ENCODE measurements at places on chromosomes 12 and 14. TPM values are rescaled to one million over a fixed set of nuclear protein-coding genes. Genes with fewer than 3 reads are reported as not detected.

- H3K27ac ChIP-seq: no peak overlapping the region
- no peaks in the 10 kb centered on the region for H3K27me3 ChIP-seq
- no peak for DNase-seq
- no peaks in the 10 kb centered on the region for H3K4me1 ChIP-seq
Observed at GRCh38 chr14:100644784-100645183, 57.6 kb upstream of the BEGAIN start.

The C14orf132 gene
- 7.5 TPM for total RNA-seq

DNA sequence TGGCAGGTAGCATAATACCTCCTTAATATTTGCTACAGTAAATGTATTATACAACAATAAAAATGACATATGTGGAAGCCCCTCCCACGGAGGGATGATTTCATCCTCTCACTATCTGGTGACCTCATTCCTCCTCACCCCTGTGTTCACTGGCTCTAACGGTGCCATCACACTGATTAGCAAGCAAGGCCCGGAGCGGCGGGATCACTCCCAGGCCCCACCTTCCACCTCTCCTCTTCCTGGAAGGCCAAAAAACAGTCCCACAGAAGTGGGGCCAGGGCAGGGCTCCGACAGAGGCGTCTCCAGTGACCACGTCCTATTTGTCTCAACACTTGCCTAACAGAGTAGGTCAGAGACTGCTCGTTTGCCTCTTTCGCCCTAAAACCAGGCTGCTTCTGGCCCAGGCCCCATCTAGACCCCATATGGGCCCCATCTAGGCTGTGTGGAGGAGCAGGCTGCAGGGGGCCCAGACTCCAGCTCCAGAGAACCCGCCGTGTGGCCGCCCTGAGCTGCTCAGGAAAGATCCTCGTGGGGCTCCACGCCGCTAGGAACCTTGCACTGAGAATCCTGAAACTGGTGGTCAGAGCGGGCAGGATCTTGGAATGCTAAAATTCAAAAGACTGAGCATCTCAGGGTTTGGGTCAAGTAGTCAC, 3.7 kb downstream of the SELPLG start:
- peak overlapping the region; percentile 82 for H3K27ac ChIP-seq
- peak; percentile 80 for DNase-seq
- H3K4me3 ChIP-seq: peak overlapping the region; percentile 16
- peaks cover 55% of the 10 kb centered on the region for H3K4me1 ChIP-seq
- H3K36me3 ChIP-seq: no peaks in the 10 kb centered on the region
- H3K27me3 ChIP-seq: no peaks in the 10 kb centered on the region

The METAP2 gene
- 85.7 TPM for total RNA-seq

DNA sequence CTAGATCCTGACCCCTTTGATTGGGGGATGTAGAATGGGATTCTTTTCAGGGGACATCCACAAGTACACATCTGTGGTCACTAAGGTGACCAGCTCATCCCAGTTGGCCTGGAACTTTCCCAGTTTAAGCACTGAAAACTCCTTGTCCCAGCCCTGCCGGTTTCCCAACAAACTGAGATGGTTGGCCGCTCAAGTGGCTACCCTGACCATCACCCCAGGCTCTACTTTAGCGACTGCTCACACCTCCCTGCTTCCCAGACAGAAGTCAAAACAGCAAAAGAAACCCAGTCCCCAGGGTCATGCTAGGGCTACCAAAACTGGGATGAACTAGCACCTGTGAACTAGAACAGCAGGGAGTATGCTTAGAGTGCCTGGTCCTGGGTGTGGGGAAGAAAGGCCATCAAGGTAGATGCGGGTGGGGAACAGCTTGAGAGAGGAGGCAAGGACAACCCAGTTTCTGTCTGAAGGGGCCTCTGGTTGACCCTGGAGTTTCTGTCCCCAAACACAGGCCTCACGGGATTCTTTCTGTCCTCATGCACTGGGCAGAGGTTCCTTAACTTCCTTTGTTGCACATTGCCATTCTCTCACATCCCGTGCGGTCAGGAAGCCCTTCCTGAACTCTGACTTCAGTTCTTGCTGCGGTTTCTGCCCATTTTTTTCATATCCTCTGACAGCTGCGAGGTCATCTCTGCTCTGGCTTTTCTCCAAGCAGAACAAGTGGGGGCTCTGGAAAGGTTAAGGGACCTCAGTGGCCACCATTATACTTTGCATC, 1.6 kb downstream of the LTB4R start:
- no peak for DNase-seq
- no peak overlapping the region for H3K4me3 ChIP-seq

DNA sequence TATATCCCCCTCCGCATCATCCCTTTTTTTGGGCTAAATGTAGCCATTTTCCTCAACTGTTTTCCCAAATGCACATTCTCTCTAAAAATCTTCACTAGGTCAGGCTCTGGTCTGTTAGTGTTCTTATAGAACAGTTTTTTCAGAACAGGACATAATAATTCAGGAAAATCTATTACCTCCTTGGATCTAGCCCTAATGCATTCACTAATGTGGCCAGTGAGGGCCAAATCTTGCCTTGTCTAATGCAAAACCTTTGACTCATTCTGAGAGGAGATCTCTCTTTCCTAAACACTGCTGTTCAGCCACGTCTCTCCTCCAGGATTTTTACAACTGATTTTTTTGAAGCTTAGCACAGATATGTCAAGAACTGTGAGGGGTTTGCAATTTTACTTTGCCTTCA, 15.5 kb downstream of the C14orf132 start:
- no peaks in the 10 kb centered on the region for H3K36me3 ChIP-seq
- H3K27me3 ChIP-seq: no peaks in the 10 kb centered on the region
- peak overlapping the region; percentile 88 for H3K27ac ChIP-seq

- no peak overlapping the region for H3K4me3 ChIP-seq
- H3K36me3 ChIP-seq: no peaks in the 10 kb centered on the region
- H3K27me3 ChIP-seq: no peaks in the 10 kb centered on the region
- no peak for DNase-seq
- no peak overlapping the region for H3K27ac ChIP-seq
- H3K4me1 ChIP-seq: peaks cover 5% of the 10 kb centered on the region
Observed at GRCh38 chr12:49847161-49847560, 4.3 kb upstream of the BCDIN3D start.

DNA sequence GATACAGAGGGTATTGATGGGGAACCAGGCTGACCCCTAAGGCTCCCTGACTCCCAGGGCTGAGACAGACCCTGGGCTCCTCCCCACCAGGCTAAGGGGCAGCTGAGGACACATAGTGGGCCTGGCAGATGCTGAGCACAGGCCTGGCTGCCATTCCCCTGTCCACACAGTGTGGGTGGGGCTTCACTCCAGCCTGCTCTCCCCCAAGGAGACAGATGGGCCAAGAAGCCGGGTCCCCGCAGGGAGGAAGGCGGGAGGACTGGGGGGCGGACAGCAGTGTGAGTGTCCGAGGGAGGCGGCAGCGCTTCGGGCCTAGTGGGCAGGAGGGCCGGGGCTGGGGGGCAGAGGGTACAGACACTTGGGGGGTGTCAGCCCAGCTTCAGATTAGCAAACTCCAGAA, 32.0 kb downstream of the RFLNA start:
- peak overlapping the region; percentile 24 for H3K27ac ChIP-seq
- H3K27me3 ChIP-seq: no peaks in the 10 kb centered on the region
- DNase-seq: no peak
- H3K4me3 ChIP-seq: no peak overlapping the region
- H3K36me3 ChIP-seq: peaks cover 87% of the 10 kb centered on the region

- DNase-seq: no peak
- no peak overlapping the region for H3K27ac ChIP-seq
- H3K4me1 ChIP-seq: no peaks in the 10 kb centered on the region
- H3K27me3 ChIP-seq: no peaks in the 10 kb centered on the region
- H3K4me3 ChIP-seq: no peak overlapping the region
- H3K36me3 ChIP-seq: no peaks in the 10 kb centered on the region
Observed at GRCh38 chr12:28941248-28941647, 207.8 kb upstream of the FAR2 start.

The TROAP gene
- 1.4 TPM for total RNA-seq

The PGF gene
- total RNA-seq: 9.7 TPM

All from stomach (tissue), 19 donors.